Activated CD4-positive, CD25-positive, alpha-beta regulatory T cell treated with anti-CD3 and anti-CD28 coated beads, Interleukin-2, amount 50 U/mL, for 16 hours (primary cell): ENCODE measurements at places on chromosomes 2 and 18.

- no peak for DNase-seq
Observed at GRCh38 chr2:126463892-126464674, 191.9 kb upstream of the GYPC start.

DNA sequence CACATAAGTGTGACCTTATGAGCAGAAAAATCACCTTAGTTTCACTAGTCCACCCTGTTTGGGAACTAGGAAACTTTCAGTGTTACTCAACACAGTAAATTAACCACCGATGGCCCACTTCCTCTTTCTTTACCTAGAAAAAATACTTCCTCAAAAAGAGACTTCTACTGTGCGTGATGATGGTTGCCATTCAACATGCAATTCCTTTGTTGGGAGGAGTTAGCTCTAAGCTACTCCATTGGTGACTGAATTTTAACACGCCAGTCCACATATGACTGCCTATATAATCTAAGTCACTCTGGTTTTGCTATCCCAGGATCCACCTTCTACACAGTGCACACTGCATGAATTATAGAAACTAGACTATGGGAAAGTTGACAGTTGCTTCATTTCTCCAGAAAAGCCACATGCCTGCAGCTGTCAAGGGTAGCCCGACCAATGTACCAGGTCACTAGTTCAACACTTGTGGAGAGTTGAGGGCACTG lies 47.8 kb upstream of the REG3G start:
- DNase-seq = no peak

DNA sequence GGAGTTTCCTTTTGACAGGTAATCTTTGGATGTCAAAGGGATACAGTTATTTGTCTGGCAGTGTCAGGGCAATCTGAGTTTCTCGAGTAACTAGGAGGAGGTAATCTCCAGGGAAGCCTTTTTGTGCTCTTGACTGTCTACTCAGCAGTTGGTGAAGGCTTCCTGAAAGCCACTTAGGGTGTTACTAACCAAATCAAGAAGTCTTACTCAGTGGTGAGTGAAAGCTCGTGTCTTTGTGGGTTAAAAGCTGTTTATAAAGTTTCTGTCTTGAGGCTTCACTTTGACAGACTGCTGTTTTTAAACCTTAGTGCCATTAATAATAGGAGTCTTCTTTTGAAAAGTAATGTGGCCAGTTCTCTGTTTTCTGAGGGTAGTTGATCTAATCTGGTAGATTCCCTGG lies 1.7 kb downstream of the THSD7B start:
- DNase-seq = no peak

GRCh38 chr18:61639886-61640285 lies 252.9 kb downstream of the RNF152 start:
- no peak for DNase-seq

DNA sequence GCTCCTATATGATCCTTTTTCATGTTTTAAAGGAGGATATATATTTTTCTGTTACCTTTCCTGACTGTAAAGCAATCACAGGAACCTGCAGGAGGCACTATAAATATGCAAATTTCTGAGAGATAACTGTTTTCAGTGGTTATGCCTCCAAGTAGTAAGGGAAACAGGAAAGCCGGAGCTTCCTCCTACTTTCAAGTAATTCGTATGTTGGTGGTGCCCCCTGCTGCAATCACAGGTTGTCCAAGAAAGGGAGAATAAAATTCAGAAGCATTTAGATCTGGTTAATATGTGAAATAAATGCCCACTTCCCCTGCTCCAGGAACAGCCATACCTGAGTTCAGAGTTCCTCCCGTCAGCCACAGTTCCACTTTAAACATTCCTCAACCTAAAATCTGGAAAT lies 12.0 kb upstream of the BCL11A start:
- no peak for DNase-seq

DNA sequence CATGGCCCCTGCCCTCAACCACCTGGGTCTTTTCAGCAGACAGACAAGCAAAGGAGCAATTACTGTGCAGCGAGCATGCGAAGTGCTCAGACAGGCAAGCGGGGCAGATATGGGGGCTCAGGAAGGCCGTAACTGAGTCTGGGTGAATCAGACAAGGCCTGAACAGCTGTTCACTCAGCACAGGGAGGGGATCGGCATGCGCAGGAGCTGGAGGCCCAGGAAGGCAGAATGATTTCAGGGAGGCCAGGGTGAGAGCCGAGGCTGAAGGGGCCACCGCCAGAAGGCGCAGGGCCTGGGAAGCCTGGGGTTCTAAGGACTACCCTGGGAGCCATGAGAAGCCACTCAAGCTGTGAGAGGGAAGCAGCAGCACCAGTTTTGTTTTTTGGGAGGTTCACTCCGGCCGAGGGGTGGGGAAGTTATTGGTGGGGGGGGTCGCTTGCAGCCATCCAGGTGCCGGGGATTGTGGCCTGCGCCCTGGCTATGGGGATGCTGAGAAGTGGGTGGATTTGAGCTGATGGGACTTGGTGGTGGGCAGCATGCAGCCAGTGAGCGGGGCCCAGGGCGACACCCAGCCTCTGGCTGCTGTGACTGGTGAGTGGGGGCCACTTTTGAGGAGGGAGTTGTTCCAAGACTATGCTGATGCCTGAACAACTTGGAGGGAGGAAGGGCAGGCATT lies 132.2 kb downstream of the TSN start:
- DNase-seq = no peak

GRCh38 chr18:3025544-3025943 lies 12.6 kb upstream of the LPIN2 start:
- no peak for DNase-seq

DNA sequence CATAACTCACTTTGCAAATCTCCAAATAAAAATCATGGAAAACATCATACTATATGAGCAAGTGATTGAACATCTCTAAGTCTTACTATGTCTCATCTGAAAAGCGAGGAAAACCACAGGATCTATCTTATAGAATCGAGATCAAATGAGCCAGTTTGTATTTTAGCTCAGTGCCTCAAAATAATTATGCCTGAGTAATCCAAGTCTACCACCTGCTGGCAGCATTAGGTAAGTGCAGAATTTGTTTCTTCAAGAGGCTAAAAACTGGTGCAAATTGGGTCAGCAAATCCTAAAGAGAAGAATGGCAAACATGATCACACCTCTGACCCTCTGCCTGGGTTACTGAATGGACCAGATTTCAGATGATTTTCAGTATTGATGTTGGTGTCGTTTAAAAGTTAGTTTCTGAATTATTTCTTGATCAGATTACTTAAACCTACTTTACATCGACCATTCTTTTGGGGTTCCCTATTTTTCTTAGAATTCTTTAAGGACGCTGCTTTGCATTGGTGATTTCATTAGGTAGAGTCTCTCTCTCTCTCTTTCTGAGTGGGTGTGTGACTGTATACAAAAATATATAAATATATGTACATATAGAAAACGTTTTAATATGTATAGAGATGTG lies 12.7 kb upstream of the FHOD3 start:
- peak; percentile 28 for DNase-seq

DNA sequence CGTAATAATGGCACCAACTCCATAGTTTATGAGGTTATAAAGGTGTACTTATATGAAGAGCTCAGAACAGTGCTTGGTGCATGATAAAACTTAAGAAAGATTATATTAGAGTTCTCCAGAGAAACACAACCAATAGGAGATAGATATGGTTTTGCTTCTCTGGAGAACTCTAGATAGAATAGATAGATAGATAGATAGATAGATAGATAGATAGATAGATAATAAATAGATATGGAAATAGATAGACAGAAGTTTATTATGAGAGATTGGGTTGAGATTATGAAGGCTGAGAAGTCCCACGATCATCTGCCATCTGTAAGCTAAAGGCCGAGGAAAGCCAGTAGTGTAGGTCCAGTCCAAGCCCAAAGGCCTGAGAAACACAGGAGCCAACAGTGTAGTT lies 2.9 kb upstream of the MBOAT2 start:
- DNase-seq = no peak

DNA sequence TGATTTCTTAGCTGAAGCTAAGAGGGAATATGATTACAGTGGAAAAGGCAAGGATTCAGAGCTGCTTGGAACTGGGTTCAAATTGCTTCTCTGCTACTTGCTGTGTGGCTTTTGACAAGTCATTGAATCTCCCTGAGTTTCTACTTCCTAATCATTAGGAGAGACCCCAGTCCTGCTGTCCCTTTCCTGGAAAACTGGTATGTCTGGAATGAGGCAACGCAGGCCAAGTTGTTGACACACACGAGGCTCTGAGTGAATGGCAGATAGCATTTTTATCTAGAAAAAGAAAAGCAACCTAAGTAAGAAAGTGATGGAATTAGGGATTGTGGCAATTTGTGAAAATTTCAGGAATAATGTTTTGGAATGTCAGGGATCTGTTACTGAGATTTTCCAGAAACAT lies 123.6 kb downstream of the LPIN1 start:
- DNase-seq = no peak

DNA sequence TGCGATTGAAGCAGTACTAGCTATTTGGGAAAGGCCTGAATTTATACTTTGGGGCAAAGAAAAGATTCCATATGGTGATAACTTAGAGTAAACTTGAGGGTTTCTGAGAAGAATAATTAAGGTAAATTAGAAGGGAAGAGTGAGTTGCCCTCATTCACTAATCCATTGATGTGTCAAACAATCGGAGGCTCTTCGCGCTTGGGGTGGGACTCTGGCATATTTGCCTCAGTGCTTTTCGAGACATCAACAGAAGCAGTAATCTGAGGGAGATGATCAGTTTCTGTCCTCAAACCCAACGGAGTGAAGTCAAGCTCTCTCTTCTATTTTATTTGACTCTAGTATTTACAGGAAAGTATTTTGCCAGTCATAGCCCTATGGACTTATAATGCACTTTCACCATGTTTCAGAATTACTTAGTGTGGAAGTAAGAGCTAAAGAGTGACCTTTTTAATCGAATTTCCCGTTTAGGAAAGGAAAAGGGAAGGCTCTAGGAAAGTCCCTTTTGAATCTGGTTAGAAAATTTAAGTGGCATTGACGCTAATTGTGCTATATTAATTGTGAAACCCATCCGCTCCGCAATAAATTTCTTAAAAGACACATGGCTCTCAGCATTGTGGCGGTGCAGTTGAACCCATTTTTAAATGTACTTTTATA lies 1.3 kb downstream of the RAB10 start:
- no peak for DNase-seq

- no peak for DNase-seq
Observed at GRCh38 chr2:71830497-71831192, 317.0 kb downstream of the CYP26B1 start.

DNA sequence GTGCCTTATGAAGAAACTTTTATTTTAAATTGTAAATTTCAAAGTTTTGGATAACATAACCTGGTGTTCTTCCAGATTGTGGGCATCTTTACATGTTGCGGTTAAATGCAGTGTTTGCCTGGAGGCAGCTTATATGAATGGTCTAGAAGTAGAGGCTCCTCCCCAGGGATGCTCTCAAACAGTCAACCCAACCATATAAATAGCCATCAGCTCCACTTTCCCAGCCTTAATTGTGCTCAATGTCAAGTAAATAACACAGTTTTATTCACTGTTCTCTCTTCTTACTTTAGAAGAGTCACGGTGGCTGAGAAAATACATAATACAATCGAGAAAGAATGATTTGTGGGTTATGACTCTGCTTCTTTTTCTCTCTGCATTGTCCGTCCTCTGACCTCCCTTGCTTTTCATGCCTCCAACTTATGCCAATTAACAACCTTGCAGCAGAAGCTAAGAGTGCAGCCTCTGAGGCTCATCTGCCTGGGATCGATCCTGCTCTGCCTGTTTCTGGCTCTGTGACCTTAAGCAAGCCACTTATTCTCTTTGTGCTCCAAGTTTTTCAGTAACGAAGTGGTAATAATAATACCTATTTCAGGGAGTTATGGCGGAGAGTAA lies 100.3 kb downstream of the DAW1 start:
- no peak for DNase-seq

DNA sequence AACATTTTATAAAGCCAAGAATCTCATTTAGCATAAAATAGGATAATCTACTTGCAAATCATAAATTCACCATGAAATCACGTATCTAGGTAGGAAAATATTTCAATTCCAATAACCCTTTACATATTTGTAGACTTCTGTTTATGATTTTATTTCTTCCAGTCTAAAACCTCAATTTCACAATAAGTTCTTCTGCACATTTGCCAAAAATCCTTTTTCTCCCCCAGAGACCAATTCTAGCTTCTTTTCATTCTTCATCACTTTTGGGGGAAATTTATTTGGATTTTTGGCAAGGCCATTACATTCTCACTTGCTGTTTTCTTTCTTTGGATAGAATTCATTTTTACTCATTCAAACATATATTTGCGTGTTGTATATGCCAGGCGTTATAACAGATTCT lies 86.8 kb downstream of the SPRED2 start:
- no peak for DNase-seq

GRCh38 chr2:32009516-32010256 lies 1.1 kb downstream of the MEMO1 start:
- DNase-seq = peak; percentile 24

GRCh38 chr2:216486708-216487107 lies 11.9 kb upstream of the RPL37A start:
- DNase-seq = no peak

- no peak for DNase-seq
Observed at GRCh38 chr2:5691985-5692529, at the start of gene SOX11. Gene SOX11, plus strand, starts transcription at chr2:5692384. Its CDS starts 338 bp downstream, at chr2:5692722.

DNA sequence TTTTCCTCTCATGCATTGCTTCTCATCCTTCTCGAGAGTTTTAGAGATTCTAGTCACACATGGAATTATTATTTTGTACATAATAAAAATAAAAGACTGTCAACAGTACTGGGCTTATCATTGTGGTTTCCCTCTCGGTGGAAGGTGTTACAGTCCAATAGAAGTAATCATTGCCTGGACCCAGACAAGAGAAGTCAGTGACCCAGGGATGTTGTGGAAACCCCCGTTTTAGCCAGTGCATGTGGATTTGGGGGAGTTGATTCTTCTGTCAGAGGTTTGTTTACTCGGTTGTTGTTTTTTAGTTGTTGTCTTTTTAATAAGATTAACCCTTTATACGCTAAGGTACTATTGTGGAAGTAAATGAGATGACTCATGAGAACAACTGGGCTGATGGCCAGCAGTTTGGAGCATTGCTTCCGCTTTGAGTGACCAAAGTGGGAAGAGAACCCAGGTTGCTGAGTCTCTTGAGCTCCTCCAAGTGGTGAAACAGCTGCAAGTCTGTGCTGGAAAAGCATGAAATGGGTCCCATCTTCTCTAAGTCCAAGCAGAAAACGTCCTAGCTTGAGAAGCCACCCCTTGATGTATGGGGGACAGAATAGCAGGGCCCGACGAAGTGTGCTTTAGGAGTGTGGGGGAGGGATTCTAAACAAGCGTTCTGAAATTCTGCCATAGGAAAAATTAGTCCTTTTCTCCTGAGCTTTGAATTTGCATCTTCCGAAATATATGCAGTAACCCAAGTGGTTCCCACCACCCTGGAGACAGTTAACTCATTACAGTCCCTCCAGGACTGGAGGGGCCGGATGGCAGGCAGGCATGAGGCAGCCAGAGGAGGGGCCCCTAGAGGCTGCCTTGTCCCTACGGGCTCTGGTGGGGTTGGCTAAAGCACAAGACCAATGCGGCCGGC lies 61.8 kb upstream of the GPR45 start:
- no peak for DNase-seq

DNA sequence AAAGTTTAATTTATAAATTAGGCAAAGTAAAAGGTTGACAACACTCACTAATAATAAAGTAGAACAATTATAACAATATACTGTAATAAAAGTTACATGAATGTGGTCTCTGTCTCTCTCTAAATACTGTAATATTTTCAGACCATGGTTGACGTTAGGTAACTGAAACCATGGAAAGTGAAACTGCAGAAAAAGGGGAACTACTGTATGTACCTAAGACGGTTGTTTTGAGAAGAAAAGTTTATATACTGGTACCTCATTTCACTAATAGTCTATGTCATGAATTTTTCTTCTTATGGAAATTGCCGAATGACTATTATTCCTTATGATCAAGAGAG lies 166.7 kb upstream of the ZNF521 start:
- DNase-seq = no peak
